ENCODE measurements at places on chromosomes 1 and 21.

- no peak for DNase-seq
Measured at GRCh38 chr1:93448292-93448982, 519 bp downstream of the FNBP1L start.

DNA sequence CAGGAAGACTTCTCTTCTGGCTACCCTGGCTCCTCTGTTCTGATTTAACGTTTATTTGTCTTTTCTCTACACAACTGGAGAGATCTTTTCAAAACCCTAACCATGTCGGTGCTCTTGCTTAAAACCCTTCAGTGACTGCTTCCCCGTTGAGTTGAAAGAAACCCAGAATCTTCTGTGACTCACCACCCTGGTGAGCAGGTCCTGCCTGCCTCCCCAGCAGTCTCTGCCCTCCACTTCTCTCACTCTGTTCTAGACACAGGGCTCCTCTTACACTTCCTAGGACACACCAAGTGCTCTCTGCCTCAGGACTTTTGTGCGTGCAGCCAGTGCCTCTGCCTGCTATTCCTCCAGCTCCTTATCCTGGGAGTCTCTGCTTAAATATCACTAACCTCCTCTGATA lies 131.4 kb downstream of the IER5 start:
- DNase-seq, result no peak

- DNase-seq, result no peak
Measured at GRCh38 chr1:59601041-59601441, 213.7 kb upstream of the HOOK1 start.

DNA sequence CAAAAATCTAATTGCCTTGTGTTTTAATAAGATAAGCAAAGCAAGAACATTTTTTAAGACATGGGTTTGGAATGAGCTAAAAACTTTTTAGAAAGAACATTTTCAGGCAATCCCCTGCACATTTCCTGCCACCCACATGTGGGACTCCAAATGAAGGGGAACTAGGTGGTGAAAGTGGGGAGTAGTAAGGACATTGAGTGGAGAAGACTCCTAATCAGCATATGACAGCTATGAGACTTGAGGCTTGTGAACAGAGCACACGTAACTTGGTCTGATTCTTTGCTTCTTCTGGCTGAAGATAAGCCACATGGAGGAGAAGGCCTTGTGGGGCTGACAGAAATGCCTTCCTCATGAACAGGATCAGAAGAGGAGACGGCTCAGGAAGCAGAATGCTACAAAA lies 50.3 kb downstream of the FCER1A start:
- no peak for DNase-seq

Measured in CD4-positive, alpha-beta T cell treated with Interleukin-17A for 1 hour (primary cell).